CD4-positive, alpha-beta T cell treated with Interleukin-12 subunit alpha and Interleukin-12 subunit beta, for 1 hour (primary cell): ENCODE measurements at places on chromosomes 1 and 21.

DNA sequence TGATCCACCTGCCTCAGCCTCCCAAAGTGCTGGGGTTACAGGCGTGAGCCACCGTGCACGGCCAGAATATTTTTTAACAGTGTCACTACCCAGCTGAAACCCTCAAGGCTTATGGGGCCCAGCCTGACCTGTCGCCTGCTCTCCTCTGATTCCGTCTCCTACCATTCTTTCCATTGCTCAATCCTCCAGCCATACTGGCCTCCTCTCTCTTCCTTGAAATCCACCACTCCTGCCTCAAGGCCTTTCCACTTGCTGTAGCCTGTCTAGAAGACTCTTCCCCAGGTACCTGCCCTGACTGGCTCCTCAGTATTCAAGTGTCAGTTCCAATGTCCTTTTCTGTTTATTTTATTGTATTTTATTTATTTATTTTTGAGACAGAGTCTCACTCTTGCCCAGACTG is 53.9 kb downstream of the YARS1 start:
- no peak for DNase-seq

- no peak for DNase-seq
These were observed 43.5 kb downstream of the DOP1B start for GRCh38 chr21:36200081-36200561.

- DNase-seq, result no peak
These were observed 36.1 kb downstream of the ZBTB40 start for GRCh38 chr1:22487781-22488180.

DNA sequence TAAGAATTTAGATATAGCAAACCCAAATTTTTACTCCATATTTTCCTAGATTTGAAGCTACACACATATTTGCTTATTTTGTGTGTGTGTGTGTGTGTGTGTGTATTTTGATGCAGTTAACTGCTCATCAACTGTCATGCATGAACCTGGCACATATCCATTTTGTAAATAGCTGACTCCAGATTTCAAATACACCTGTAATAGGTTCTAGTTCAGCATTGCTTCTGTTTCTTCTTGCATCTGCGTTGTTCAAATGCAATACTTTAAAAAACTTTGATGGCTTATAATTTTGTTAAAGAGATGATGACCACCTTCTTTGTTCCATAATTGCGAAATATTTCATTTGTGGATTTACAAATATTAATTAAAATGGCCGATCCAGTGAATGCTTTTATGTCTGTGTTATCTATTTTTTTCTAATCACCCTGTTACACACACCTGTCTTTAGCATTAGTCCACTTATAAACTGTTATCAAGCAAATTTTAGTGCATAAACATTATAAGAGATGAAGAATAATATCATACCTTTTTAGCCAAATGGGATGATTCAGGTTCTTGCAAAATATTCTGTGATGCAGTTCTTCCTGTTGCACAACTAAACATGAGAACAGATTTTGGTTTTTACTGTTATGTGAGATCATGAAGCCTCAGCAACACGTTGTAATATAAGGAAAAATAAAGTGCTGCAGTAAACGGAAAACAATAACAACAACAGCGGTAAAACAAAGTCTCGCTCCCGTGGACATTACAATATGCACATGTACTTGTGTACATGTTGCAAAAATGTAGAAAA is 12.7 kb upstream of the S100A11 start:
- DNase-seq, result no peak

- DNase-seq, result no peak
These were observed 102.0 kb downstream of the FMN2 start for GRCh38 chr1:240193679-240194078.

DNA sequence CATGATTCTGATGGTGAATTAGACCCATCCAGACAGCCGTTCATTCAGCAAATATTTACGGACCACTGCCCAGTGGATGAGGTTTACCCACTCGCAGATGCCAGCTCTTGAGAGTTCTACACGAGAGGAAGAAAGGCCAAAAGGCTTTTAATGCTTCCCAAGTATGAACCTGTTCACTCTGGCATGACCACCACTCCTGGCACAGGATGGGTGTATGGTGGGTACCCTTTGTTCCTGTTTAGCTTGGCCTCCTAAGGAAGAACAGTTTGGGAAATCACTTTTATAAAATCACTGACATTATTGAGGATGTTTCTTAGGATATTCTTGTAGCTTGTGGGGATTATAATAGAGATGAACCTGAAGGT is 67.2 kb downstream of the HMGB4 start:
- DNase-seq, result no peak
